ENCODE measurements at places on chromosomes 2 and 18. TPM values are rescaled to one million over a fixed set of nuclear protein-coding genes. Genes with fewer than 3 reads are reported as not detected.

Gene ZFP36L2
- 0.88 TPM for total RNA-seq

- H3K4me3 ChIP-seq = no peak overlapping the region
- DNase-seq = no peak
- peaks cover 2% of the 10 kb centered on the region for H3K27me3 ChIP-seq
- H3K4me1 ChIP-seq = peaks cover 41% of the 10 kb centered on the region
Observed at GRCh38 chr2:10329880-10330699, 27.4 kb downstream of the HPCAL1 start.

GRCh38 chr2:149767516-149767974 is 180.0 kb upstream of the MMADHC start:
- H3K4me3 ChIP-seq = no peak overlapping the region
- no peaks in the 10 kb centered on the region for H3K36me3 ChIP-seq
- no peak for DNase-seq
- no peaks in the 10 kb centered on the region for H3K27me3 ChIP-seq
- H3K27ac ChIP-seq = no peak overlapping the region

DNA sequence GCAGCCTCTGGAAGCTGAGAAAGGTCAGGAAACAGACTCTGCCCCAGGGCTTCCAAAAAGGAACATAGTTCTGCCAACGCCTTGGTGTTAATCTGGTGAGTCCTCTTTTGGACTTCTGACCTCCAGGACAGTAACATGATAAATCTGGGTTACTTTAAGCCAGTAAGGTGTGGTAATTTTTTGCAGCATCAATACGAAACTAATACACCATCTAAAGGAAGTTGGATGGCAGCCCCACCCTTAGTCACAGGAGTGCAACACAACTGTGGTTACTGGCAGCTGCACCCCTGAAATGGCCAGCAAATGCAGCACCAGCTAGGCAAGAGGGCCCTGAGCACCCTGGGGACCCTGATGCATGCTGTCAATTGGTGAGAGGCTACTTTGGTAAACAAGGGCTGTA is 25.8 kb downstream of the CREG2 start:
- no peak for DNase-seq
- no peak overlapping the region for H3K27ac ChIP-seq
- no peaks in the 10 kb centered on the region for H3K36me3 ChIP-seq
- no peaks in the 10 kb centered on the region for H3K4me1 ChIP-seq

- H3K36me3 ChIP-seq = peaks cover 4% of the 10 kb centered on the region
- no peak for DNase-seq
- no peak overlapping the region for H3K27ac ChIP-seq
- no peak overlapping the region for H3K4me3 ChIP-seq
Observed at GRCh38 chr2:157625296-157625695, 3.4 kb downstream of the ACVR1C start.

- no peak overlapping the region for H3K4me3 ChIP-seq
- no peaks in the 10 kb centered on the region for H3K4me1 ChIP-seq
- H3K27me3 ChIP-seq = peaks cover 3% of the 10 kb centered on the region
Observed at GRCh38 chr18:12868576-12868975, 15.5 kb downstream of the PTPN2 start.

DNA sequence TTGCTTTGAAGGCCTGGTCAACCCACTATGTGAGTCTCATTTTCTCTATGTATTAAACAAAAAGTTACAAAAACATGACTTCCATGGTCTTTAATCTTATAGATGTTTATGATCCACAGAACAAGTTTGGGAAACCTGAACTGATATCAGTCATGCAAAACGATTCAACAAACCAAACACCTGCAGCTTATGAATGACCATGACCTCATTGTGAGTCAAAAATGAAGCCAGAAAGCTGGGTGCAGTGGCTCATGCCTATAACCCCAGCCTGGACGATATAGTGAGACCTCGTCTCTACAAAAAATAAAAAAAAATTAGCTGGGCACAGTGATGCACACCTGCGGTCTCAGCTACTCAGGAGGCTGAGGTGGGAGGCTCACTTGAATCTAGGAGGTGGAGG is 270.4 kb upstream of the CCDC68 start:
- H3K27ac ChIP-seq = no peak overlapping the region
- H3K4me3 ChIP-seq = no peak overlapping the region
- H3K27me3 ChIP-seq = peaks cover 2% of the 10 kb centered on the region
- H3K4me1 ChIP-seq = peaks cover 9% of the 10 kb centered on the region
- H3K36me3 ChIP-seq = no peaks in the 10 kb centered on the region
- DNase-seq = no peak

DNA sequence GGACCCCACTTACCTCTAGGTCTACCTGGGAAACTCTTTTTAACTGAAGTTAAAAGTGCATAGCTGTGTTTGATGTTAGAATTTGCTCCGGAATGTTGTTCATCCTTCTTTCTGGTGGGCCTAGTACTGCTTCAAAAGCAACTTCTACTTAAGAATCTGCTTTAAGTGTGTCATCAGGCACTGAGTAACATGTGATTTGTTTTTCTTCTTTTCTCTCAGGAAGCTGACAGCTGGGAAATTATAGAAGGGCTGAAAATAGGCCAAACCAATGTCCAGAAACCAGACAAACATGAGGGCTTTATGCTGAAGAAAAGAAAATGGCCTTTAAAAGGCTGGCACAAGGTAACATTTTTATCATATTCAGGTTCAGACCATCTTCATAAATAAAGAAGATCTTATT is 122.9 kb downstream of the PRKRA start:
- H3K4me3 ChIP-seq = no peak overlapping the region
- peaks cover 23% of the 10 kb centered on the region for H3K4me1 ChIP-seq
- DNase-seq = no peak
- no peak overlapping the region for H3K27ac ChIP-seq

DNA sequence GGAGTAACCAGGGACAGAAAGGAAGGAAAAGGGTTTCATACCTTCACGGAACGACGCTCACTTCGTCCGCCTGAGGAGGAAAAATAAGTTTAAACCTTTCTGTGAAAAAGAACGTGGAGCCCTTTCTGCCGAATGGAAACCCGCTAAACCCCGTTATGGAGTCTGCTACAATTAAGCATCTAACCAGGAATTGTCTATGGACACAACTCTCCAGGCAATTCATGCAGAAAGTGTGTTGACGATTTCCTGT is 528 bp upstream of the PPP4R3B start:
- no peak overlapping the region for H3K4me3 ChIP-seq
- DNase-seq = no peak
- peaks cover 6% of the 10 kb centered on the region for H3K4me1 ChIP-seq
- no peaks in the 10 kb centered on the region for H3K36me3 ChIP-seq
- no peaks in the 10 kb centered on the region for H3K27me3 ChIP-seq

Gene GKN1
- not detected for total RNA-seq

DNA sequence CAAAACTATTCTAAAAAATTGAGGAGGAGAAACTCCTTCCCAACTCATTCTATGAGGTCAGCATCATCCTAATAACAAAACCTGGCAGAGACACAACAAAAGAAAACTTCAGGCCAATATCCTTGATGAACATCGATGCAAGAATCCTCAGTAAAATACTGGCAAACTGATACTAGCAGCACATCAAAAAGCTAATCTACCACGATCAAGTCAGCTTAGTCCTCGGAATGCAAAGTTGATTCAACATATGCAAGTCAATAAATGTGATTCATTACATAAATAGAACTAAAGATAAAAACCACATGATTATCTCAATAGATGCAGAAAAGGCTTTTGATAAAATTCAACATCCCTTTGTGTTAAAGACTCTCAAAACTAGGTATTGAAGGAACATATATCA is 63.1 kb downstream of the EHBP1 start:
- H3K4me1 ChIP-seq = no peaks in the 10 kb centered on the region
- H3K27me3 ChIP-seq = no peaks in the 10 kb centered on the region
- no peak overlapping the region for H3K27ac ChIP-seq

Gene SMYD1
- total RNA-seq = 0.25 TPM

- H3K27me3 ChIP-seq = peaks cover 2% of the 10 kb centered on the region
- no peak overlapping the region for H3K4me3 ChIP-seq
Observed at GRCh38 chr2:171244970-171245782, 84.5 kb upstream of the TLK1 start.

Gene NRP2
- total RNA-seq = 89.0 TPM

- peaks cover 3% of the 10 kb centered on the region for H3K4me1 ChIP-seq
- no peak overlapping the region for H3K4me3 ChIP-seq
- no peak for DNase-seq
- H3K36me3 ChIP-seq = no peaks in the 10 kb centered on the region
Observed at GRCh38 chr2:43186679-43187374, 39.6 kb downstream of the ZFP36L2 start.

Gene CIB4
- total RNA-seq = not detected

DNA sequence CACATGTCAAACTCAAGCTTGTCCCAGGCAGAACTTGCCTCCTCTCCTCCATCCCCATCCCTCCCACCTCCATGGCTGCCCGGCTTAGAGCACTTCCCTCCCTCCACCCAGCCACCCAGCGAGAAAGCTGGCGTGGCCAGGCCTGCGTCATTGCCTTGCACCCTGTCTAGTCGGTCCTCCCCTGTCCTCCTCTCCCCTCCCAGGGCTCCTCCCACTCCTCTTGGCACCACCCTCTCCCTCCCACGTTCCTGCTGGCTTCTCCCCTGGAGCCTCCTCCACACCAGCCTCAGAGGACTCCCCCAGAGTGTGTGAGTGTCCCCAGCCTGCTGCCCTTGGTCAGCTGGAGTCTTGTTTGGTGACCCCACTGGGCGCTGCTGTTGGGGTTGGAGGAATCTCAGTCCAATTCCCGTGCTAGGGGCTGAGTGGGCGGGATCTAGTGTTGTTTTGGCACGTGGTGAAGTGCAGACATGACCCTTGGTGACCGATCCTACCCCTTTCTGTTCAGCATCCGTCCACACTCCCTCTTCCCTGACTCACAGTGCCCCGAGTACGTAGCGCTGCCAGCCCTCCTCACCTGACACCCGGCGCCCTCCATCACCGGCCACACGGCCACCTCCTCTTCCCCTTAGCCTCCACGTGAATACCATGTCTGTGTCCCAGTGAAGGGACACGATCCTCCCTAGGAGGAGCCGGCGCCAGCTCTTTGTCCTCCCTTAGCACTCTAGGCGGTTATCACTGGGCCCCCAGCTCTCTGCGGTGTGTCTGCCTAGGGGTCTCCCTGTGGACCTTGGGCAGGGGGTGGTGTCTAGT is 41.4 kb downstream of the ATP6V1C2 start:
- no peaks in the 10 kb centered on the region for H3K36me3 ChIP-seq
- no peaks in the 10 kb centered on the region for H3K4me1 ChIP-seq

- H3K4me1 ChIP-seq = no peaks in the 10 kb centered on the region
- no peak for DNase-seq
- H3K27ac ChIP-seq = no peak overlapping the region
Observed at GRCh38 chr2:189854187-189854586, 69.9 kb downstream of the PMS1 start.

DNA sequence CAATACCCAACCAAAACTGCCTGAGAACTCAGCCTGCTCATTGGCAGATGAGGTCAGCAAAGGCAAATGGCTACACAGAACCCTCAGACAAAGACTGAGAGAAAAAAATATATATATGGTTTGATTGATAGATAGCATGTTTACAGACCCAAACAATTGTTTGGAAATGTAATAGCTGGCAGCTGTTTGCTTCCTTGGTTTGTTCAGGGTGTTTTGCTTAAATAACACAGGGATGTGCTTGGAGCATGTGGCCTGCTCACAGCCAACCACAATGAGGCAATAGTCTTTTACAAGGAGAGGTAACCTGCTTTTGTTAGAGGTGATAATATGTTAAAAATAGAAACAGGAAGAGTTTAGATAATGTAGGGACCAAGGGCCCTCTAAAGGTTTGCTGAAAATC is 84.5 kb downstream of the PDK1 start:
- H3K27me3 ChIP-seq = no peaks in the 10 kb centered on the region
- no peak overlapping the region for H3K4me3 ChIP-seq
- H3K36me3 ChIP-seq = no peaks in the 10 kb centered on the region
- DNase-seq = no peak
- no peaks in the 10 kb centered on the region for H3K4me1 ChIP-seq

GRCh38 chr18:22084547-22084946 is 84.8 kb upstream of the GATA6 start:
- no peak for DNase-seq
- H3K27me3 ChIP-seq = peaks cover 5% of the 10 kb centered on the region
- peaks cover 5% of the 10 kb centered on the region for H3K4me1 ChIP-seq
- H3K4me3 ChIP-seq = no peak overlapping the region

DNA sequence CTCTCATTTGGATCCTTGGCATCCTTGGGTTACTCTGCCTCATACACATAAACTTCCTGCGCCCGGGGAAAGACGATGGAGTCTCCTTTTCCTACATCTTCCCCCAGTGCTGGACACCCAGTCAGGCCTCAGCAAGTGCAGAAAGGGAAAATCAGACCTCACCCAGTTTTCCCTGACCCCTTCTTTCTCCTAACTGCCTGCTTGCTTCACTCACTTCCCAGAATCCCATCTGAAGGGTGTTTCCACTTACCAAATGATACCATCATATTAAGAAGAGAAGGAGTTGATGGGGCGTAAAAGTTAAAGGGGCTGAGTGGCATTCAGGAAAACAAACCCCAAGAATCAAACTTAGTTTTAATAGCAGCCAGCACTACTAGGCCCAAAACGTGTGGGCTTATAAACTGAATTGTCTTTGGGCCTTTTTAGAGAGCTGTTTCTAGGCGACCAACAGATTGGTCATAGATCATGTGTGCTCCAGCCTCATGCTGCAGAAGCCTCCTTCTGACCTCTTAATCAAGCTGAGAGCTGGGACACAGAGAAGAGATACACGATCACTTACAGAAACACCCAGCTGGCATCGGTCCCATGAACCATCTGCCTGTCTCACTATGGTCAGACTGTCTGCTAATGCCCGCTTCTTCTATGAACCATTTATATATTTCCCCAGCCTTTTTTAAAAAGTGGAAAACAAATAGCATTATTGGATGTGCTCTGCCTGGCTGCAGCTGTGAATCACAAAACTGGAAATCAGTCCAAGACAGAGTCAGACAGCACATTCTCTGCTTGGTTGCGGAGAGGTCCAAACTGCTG is 165.7 kb upstream of the SLC14A2 start:
- peak; percentile 25 for DNase-seq
- peak overlapping the region; percentile 72 for H3K4me3 ChIP-seq
- no peaks in the 10 kb centered on the region for H3K36me3 ChIP-seq

GRCh38 chr2:220503431-220503830 is 876.0 kb downstream of the SLC4A3 start:
- no peaks in the 10 kb centered on the region for H3K27me3 ChIP-seq
- no peak overlapping the region for H3K4me3 ChIP-seq
- no peaks in the 10 kb centered on the region for H3K4me1 ChIP-seq
- H3K36me3 ChIP-seq = peaks cover 10% of the 10 kb centered on the region
- no peak overlapping the region for H3K27ac ChIP-seq
- DNase-seq = no peak

DNA sequence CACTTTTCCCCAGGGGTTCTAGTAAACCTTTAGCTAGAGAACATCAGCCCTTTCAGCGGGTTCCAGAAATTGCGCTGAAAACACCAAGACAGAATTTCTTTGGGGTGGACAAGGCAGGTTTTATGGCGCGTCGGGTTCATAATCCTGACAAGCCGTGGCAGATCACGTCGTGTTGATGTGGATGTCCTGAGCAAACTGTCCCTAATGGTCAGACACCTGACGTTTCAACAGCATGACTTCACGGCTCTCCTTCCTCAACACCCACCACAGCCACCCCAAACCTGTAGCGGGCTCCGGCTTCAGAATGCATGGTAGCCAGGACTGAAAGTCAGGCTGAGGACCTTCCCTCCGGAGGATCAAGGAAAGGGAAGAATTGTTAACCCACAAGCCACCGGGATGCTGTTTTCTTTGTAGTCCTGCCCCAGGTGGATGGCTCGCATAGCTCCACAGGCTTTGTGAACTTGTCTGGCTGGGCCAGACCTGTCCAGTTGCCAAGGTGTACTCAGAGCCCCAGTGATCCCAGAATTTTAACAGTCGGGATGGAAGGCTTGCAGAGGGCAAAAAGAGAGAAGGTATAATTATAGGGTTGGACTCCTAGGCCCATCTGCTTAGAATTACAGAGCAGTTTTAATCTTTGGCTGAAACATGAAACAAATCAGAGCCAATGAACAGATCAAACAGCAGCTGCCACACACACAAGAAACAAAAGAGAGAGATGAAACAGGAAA is 1.5 kb downstream of the APCDD1 start:
- no peak for DNase-seq
- H3K4me3 ChIP-seq = peak overlapping the region; percentile 97
- no peaks in the 10 kb centered on the region for H3K36me3 ChIP-seq

Gene SIX3
- total RNA-seq = 0.86 TPM

Measured in glutamatergic neuron (in vitro differentiated cells).